ENCODE measurements at places on chromosomes 4 and X. TPM values are rescaled to one million over a fixed set of nuclear protein-coding genes. Genes with fewer than 3 reads are reported as not detected.
A peak's percentile ranks its signal among the peaks of the same experiment; 100 is the strongest.

- peak; percentile 69 for DNase-seq
These were observed at the start of gene CXorf38 for GRCh38 chrX:40647307-40648197. Gene CXorf38 (minus strand): TSS chrX:40647561. CDS start chrX:40647520, 41 bp downstream.

DNA sequence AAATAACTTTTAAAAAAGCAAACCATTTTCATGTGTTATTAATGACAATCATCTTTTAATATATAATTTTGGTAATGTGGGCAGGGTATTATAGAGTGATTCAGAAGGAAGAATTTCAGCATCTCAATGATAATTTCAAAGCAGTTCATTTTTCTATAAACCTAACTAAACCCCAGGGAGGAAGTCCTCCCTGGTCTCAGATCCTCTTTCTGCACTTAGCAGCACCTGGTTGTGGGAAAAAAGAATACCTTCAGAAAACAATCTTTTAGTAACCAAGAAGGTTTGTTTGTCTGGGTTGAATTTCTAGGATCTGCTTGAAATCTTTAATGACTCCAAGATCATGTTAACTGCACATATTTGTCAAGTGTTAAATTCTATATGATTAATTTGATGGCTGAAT, 29.9 kb downstream of the DKK2 start:
- DNase-seq, result no peak

GRCh38 chrX:68711845-68712244, 64.4 kb downstream of the STARD8 start:
- DNase-seq, result no peak

- no peak for DNase-seq
These were observed 16.1 kb upstream of the KLHL2 start for GRCh38 chr4:165191348-165191656.

DNA sequence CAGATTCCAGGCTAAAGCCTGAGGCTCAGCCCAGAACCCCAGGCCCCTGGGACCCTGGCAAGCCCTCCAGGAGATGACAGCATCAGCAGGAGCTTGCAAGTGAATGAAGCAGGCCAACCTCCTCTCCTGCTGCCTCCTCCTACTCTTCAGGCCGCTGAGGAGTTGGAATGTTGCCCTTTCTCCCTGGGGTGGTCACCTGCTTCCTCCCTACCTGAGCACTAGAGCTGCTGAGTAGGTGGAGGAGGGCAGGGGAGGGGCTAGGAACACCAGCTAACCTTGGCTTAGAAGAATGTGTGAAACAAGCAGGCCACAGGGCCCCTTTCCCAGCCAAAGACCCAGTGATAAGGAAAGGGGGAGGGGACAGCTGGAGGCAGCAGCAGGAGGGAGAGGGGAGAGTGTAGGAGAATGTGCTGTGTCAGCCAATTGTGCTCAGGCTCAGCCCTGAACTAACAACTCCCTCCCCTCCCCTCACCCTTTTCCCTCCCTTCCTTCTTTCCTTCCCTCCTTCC, 58.0 kb downstream of the PJA1 start:
- no peak for DNase-seq

PHKA1 gene
- 6.8 TPM for total RNA-seq

All from HepG2 (cell line).